Uterus (tissue), 4 donors: ENCODE measurements at places on chromosomes 16 and 17. TPM values are rescaled to one million over a fixed set of nuclear protein-coding genes. Genes with fewer than 3 reads are reported as not detected.

The LGALS9B gene
- total RNA-seq: not detected

The RHOT2 gene
- 99.7 TPM for total RNA-seq

The ICAM2 gene
- 59.7 TPM for total RNA-seq

DNA sequence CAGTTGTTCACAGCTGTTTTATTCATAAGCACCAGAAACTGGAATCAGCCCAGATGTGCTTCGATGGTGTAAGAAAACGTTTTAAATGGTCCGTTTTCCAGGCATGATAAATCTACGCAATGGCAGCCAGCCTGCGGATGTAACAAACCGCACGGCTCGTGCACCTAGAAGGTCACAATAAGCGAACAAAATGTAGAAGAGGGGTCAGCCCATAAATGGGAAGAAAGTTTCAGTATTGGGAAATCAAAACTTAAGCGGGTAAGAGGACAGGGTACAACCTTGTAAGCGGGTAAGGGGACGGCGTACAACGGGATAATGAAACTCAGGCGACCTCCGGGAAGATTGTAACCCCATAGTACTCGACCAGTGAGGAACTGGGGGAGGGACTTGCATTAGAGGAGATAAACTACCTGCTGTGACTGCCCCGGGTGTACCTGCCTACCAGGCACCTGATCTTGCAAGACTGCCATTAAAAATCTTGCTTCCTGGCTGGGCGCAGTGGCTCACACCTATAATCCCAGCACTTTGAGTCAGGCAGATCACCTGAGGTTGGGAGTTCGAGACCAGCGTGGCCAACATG, 66.6 kb downstream of the ANKRD11 start:
- DNase-seq: no peak

GRCh38 chr16:3173892-3174617, 13.9 kb upstream of the OR1F1 start:
- DNase-seq: no peak

- no peak for DNase-seq
These were observed 57.2 kb downstream of the C16orf82 start for GRCh38 chr16:27123795-27124409.
